A673 (cell line): ENCODE measurements at places on chromosomes 7 and 10.

DNA sequence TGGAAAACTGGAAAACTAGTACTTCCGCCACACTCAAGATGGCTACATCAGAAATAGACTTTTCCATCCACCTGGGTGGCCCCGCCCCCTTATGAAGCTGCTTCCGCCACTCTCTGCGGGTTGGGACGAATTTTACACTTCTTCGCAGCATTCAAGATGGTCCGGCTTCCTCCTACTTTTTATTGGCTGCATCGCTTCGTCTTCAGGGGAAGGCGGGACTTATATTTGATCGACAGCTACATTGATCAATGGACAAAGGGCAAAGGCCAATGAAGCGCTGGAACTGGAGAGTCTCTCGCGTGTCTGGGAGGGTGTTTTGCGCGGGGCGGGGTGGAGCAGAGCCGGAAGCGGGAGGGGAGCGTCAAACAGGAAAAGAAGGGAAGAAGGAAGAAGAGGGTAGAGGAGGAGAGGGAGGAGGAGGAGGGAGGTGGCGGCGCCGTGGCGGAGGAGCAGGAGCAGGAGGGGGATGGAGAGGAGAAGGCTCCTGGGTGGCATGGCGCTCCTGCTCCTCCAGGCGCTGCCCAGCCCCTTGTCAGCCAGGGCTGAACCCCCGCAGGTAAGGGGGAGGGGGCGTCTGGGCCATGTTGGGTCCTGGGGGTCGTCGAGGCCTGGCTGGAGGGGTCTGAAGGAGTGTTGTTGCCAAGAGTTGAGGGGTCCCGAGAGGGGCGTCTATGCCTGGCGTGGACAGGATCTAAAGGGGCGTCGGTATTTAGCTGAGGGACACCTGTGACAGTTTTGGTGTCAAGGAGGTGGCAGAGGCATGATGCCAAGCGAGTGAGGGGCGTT is at the start of gene WBP1L:
Gene WBP1L (plus strand): TSS at position 361 of the 786 bp plus-strand sequence. CDS start 106 bp downstream, at position 467.
- peak; percentile 99 for DNase-seq

DNA sequence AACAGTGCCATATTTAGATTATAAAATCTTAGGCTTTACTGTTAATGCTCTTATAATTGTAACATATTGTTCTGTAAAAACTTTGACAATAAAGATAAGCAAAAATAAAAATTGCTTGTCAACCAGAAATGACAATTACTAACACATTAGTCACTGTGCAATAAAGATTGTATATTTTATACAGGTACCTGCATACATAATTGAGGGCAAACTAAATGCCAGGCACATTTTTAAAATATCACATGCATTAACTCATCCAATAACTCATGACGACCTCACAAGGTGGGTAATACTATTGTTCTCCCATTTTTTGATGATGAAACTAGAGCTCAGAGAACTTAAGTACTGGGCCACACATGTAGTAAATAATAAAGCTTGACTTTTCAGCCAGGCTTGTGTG is 1020.2 kb upstream of the C7orf33 start:
- no peak for DNase-seq

GRCh38 chr10:123175389-123176387 is 21.5 kb downstream of the BUB3 start:
- DNase-seq, result no peak

- no peak for DNase-seq
These were observed 660 bp downstream of the GALNT17 start for GRCh38 chr7:71132377-71133231.

DNA sequence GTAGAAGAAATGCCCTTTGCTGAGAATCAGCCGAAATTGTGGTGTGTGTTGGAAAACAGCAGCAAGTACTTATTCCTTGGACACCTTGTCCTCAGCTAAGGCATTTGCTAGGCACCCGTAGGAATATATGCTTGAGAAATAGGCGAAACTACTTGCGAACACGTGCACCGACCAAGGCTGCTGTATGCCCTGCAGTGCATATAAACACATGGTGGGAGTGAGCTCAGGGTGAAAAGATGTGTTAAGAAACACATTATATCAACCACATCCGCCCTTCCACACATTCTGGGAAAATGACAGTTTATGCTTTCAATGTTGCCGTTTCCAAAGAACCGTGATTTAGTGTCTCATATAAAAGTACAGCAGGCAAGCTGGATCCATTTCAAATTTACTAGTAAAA is 199.2 kb downstream of the JCAD start:
- no peak for DNase-seq

DNA sequence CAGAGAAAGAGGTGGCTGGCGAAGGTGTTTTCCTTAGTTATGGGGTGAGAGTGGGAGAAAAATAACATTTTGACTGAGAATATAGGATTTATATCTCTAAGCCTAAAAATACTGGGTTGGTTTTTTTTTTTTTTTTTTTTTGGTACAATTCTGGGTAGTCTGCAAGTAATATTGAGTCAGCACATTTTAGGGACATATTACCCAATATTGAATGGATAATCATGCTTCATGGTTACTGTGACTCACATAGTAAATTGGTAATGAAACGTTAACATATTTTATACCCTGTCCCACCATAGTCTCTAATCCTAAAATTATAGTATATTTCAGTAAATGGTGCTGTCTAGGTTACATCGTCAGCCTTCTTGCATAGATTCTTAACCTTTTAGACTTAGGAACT is 91.4 kb downstream of the TPST1 start:
- DNase-seq, result peak; percentile 11

DNA sequence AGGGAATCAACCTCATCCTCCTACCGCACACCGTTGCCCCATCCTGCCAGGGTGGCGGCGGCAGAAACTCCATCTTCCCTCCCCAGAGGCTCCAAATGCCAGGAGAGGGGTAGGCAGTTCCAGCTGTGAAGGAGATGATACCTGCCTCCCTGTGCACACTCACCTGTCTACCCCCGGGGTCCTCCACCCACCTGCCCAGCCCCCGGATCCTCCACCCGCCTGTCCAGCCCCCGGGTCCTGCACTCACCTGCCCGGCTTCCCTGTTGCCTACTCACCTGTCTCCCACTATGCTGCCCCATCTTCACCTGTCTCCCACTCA is 13.4 kb upstream of the DNAAF5 start:
- no peak for DNase-seq

- no peak for DNase-seq
These were observed 65.3 kb upstream of the JCAD start for GRCh38 chr10:30124704-30125103.

DNA sequence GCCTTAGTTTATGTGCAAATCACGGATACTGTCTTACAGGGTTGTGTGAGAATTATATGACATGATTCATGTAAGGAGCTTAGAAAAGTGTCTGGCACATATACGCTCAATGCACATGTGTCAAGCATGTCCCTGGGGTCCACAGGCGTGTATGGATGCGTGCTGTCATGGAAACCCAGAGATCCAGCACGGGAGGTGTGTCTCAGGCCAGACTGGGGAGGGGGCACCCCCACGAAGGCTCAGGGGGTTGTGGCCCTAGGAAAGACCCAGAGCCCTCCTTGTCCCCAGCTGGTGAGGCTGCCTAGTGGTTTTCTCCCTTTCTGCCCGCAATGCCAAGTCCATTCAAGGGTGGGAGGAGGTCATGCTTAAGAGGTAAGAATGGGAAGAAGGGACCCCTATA is 9.1 kb downstream of the BTBD16 start:
- no peak for DNase-seq

GRCh38 chr7:125127304-125127703 is 197.7 kb upstream of the POT1 start:
- DNase-seq, result no peak

DNA sequence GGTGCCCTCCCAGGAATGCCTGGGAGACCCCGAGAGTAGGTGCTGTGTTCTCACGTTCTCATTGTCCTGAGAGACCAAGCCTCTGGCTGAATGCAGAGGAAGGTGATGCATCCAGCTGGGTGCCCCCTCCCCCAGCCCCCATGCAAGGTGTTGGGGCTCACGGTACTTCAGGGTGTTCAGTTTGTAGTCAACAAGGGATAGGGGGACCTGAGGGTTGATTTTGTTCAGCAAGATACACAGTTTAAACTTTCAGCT is 60.4 kb upstream of the DUSP5 start:
- no peak for DNase-seq

GRCh38 chr10:46557319-46558121 is 1.1 kb upstream of the GPRIN2 start:
- DNase-seq, result no peak

DNA sequence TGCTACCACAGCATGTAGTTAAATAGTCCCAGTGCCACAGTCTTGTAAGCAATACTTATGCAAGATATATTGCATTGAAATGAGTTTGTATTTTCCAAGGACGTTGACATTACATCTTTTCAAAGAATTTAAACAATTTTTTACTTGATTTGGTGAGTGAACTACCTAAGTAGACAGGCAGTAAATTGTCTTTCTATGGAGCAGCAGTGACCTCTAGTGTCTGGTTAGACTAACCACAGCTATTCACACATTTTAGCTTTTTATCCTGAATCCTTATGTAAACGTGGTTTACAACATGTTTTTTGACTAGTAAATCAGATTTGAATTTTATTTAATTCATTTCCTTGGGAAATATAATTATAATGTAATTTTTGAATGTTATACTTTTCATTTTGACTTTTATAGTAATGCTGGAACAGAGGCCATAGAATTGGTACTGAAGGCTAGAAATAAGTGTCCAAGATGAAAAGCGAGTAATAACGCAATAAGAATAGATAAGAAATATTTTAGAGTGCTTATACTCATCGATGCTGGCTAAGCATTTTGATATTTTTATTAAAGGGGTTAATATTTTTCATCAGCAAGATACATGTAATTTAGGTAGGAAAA is 5.6 kb downstream of the LRRTM3 start:
- DNase-seq, result peak; percentile 64

DNA sequence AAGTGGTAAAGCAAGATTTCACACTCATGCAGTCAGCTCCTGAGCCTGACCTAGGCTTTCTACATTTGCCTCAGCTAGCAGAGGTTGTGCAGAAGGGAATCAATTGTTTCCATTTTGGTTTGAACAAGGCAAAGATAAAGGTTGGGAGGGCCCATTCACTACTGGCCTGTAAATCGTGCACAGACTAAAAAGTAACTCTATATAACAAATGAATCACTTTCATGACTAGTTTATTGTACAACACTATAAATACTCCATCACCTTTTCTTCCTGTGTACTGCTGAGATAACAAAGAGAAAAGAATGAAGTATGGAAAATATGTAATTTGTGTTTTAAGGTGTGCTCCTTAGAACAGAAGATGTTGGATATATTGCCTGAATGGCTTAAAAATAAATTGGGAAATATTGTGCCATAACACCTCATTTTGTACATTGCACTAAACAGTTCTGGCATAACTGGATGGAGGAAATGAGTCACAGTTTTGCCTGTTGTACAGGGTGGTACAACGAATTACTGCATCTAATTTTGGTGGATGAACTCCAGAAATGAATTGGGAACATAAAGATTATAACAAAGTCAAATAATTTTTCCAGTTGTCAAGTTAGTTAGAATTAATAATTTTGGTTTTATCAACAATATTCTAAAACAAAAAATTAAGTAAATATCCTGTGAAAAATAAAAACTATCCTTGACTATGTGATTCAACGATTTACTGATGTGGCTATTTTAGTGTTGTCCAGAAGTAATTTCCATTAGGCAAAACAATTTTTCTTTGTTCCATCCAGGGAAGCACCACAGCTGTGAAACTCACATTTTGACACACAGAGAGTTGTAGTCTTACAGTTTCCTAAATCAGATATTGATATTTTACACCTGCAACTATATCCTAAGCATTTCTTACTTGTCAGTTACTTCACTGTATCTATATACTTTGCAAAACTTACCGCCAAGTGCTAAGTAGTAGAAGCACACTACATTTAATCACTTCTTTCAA is 18.0 kb downstream of the SEMA3C start:
- peak; percentile 60 for DNase-seq

DNA sequence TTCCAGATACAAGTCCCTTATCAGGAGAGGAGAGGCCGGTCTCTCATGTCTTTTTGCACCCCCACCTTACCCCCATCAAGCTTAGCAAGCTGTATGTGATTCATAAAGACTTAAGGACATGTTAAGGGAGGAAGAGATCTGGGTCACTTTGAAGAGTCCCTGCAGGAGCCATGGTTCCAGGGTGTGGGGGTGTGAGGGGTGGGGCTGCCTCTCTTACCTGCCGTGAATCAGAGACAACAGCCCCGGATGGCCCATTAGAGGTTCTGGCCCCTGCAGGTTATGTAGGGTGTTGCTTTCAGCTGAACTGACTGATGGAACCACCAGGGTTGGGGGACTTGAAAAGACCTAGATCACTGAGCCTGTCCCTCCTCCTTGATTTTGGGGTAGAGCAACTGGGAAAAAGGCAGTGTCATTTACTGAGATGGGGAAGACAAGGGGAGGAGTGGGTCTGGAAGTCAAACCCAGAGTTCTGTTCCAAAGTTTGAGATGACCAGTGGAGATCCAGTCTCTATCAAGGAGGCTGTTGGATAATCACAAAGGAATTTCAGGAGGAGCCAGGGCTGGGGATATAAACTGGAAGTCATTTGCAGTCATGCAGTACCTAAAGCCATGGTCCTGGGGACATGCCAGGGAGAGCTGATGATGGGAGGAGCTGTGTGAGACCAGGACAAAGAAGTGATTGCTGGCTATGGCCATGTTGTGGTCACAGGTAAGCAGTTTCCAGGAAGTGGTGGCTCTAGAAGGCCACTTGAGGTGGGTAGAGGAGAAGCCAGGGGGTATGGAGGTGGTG is 23.1 kb downstream of the ADAMTS14 start:
- DNase-seq, result no peak

- no peak for DNase-seq
These were observed 91.1 kb downstream of the BUB3 start for GRCh38 chr10:123245264-123245663.

DNA sequence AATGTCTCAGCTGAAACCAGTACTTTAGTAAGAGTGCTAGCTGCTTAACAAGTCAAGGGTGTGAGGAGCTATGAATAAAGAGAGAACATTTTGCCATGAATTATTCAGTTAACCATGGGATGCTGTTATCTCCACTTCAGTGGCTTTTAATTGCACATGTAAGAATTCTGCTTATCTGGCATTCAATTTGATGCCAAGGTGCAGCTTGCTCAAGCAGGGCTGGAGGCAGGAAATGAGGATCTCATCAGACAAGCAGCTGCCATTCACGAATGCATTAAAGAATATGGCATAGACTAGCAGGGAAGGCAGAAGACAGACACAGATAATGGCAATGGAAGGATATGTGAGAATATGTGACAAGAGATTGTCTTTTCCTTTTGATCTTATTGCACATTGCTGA is 697.8 kb downstream of the NRG3 start:
- DNase-seq, result peak; percentile 8

- no peak for DNase-seq
These were observed 70.0 kb downstream of the CABCOCO1 start for GRCh38 chr10:61732629-61733278.

DNA sequence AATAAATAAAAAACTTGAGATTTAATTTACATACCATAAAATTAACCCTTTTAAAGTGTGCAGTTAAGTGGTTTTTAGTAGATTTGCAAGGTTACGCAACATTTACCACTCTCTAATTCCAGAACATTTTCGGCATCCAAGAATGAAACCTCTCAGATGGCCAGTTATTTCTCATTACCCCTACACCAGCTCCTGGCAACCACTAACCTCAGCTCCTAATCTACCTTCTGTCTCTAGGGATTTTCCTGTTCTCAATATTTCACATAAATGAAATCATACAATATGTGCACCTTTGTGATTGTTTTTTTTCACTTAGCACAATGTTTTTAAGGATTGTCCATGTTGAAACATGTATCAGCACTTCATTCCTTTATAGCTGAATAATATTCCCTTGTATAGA is 45.1 kb downstream of the INPP5F start:
- no peak for DNase-seq
